ENCODE measurements at places on chromosomes 11 and 22.

GRCh38 chr11:28514391-28514790 is 406.2 kb downstream of the METTL15 start:
- no peak for DNase-seq

DNA sequence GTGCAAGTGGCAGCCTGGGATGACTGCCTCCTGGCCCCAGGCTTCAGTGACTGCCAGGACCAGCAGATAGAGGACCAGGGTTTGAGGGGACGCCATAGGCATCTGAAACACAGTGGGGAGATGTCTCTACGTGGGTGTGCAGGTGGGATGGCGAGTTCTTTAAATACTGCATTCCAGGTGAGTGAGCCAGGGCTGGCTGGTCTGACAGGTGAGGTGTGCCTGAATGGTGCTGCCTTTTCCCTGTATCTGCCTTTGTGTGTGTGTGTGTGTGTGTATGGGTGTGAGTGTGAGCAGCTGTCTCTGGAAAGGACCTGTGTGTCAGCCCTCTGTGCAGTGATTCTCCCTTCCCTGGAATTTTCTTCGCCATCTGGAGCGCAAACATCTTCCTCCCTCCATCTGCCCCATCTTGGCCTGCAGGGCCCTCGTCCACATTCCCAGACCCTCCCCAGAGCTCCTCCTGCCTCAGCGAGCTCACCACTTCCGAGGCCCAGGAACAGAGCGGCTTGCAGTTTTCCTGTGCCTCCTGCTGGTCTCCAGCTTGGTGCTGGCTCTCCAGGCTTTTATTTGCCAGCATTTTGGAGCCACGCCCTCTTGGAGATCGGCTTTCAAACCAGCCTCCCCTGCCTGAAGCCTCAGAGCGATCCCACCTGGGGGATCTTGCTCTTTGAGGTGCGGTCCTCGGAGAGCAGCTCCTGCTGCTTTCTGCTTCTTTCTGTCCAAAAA is at the start of gene GPHA2:
GPHA2 (minus strand) TSS at position 535 of the 723 bp plus-strand sequence; CDS start at position 102, 433 bp downstream.
- DNase-seq, result peak; percentile 23

DNA sequence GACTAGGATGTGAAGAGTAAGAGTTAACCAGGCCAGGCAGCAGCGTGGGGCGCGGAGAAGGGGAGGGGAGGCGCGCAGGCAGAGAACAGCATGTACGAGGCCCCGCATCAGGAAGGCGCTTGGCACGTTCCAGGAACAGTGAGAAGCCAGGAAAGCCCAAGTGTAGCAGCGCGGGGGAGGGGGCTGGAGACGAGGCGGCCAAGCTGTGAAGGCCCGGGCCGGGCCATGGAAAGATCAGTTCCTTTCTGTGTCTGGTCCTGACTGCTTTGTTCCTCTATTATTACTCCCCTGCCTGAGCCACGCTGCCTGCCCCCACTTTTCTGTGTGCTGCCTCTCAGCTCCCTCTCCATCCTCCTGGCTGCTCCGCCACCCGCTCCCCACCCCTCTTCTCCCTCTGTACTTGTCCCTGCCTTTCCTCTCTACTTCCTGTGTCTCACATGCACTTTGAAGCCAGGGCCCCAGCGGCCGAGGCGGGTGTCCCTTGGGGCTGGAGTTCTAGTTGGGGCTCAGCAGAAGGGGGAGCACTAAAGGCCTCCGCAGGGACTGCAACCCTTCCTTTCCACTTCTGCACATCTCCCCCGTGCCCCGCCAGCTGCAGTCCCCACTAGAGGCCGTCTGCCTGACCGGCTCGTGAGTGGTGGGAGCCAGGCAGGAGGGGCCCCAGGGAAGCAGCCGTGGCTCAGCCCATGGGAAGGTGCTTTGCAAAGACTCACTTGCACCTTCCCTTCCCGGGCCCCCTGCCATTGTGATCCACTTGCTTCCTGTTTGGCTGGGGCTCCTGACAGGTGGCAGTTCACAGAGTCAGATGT is 63.7 kb downstream of the PRDM11 start:
- DNase-seq, result peak; percentile 36

DNA sequence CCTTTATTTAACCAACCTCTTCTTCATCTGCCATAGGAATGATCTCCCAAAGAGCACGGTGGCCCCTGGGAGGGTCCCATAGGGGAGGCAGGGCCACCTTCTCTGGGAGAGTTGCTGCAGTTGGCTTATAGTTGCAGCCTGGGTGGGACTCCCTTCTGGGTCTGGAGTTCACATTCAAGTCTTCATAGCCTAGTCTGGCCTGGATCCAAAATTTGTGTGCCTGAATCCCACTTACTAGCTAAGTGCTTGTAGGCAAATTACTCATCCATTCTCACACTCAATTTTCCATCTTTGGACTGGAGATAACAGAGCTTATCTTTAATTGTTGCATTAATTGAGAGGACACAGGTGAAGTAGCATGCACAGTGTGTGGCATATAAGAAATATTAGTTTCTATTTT is 163.6 kb downstream of the GRIK4 start:
- no peak for DNase-seq

DNA sequence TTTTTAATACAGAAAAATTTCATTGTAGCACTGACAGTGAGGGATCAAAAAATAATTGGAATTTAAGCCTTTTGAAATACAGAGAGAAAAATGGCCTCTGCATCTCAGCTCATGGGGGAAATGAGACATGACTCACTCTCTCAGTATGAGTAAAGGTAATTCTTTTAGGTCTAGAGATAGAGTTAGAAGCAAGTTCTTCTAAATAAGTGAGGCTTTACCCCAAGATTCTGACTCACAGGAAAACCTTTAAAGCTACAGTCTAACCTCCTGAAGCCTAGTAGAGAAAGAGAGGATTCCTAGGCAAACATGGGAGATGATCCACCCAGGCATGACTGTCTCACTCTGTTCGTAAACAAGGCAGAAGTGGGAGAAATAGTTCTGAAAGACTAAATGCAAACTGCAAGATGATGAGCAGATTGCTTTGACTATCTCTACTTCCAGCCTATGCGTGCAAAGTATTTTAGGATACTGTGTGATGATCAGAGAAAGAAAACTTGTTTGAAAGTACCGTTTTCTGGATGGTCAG is 1003.3 kb upstream of the CCDC90B start:
- peak; percentile 65 for DNase-seq

DNA sequence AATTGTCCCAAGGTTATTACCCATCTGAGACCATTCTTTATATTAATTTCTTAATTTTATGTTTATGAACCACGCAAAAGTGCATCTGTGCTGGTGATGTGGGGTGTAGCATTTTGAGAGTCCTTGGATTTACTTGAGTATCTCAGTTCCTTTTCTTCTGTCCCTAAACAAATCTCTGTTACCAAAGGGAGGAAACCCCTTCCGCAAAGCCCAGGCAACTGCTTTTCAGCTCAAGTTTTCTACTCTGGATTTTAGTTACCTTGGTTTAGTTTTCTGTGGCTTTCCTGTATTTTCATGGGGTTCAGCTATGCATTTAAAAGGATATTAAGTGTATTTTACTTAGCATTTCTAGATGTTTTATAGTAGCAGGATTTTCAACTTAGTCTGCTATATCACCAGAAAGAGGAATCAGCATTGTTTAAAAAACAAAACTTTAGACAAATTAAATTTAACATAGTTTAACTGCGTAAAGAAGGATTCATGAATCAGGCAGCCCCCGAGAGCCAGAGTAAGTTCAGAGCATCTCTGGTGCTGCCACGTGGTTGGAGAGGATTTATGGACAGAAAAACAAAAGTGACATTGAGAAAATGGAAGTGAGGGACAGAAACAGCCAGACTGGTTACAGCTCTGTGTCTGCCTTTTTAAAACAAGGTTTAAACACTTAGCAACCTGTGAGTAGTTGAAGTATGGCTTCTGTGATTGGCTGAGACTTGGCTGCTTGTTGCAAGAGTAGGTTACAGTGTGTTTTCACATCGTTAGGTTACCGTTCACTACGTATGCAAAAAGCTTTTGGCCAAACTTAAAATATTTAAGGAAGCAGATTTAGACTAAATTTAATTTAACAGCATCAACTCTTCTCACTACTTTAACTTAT is 9.6 kb downstream of the ADM start:
- peak; percentile 54 for DNase-seq

DNA sequence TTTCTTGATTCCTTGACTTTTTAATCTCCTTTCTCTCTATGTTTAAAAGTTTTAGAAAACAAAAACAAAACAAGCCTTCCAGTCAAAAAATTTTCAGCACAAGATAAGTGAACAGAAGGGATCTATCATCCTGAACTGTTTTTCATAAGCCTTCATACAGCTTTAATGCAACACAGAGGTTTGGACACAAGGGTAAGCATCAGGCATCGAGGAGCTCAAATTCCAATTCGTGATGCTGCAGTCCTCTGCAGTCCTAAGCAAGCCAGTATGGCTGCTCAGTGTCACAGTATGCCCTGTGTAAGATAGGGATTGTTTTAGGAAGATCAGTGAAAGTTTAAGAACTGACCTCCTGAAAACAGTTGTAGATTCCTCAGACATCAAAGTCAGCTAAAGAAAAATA is 740.9 kb downstream of the NTM start:
- peak; percentile 46 for DNase-seq

DNA sequence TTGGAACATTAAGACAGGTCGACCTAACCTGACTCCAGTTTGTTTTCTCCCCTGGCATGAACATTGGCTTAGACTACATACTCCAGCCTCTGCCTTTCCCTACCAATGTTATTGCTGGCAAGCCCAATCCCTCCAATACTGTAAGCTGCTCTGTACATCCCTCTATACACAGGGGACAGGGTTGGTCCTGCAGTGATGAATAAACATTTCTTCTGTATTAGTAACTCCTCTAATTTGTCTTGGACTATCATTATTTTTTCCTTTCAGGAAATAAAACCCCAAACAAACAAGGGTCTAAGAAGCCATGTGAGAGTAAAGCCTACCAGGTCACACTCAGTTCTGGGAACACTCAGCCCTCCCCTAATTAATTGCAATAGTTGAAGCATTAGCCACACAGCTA is 35.1 kb upstream of the FJX1 start:
- DNase-seq, result peak; percentile 88

GRCh38 chr22:29912605-29913398 is 29.8 kb downstream of the MTMR3 start:
- peak; percentile 96 for DNase-seq

DNA sequence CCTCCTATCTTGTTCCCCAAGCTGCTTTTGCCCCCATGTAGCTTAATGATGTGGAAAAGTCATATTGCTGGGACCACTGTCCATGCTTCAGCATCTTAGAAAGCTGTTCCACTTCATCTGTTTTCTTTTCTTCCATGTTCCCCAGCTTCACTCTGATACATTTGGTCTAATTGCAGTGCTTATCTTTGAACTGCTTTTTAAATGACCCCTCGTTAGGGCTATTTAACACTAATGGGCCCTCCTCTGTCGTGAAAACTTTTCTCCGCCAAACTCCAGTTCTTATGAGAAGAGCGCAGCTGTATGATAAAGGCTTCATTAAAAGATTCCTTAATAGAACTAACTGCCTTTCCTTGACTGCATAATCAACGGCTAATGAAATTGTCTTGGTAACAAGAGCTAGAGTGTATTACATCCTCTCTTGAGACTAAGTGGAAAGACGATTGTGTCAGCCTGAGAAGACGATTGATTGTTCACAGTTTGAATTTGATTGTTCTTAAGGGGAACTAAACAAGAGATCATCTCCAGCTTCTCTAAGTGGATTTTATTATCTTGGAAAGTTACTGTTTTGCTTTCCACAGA is 165.0 kb upstream of the MTNR1B start:
- DNase-seq, result no peak

DNA sequence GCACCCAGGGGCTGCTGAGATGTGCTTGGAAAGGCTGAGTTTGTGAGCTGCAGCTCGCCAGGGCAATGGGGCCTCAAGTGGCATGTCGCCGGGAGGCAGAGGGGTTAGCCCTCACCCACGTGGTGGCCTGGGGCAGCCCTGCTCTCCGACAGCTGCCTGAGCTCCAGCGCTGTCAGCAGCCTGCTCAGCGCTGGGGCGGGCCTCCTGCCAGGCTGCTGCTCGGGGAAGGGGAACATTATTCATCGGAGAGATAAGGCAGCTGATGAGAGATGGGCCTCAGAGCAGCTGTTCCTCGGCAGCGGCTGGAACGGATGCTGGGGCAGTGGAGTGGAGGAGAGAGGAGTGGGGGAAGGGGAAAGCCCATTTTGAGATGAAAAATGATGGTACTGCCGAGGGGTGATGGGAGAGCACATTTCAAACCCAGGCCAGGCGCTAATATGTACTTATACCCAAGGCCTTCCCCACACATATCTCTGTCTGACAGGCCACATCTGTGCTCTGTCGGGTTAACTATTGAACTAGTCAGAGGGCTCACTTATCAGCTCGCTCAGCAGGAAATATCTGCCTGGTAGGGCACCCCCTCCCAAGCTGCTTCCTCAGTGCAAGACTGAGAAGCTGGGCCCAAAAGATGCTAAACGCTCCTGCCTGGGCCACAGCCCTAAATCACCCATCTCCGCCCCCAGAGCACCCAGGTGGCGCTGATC is 79.5 kb downstream of the TIMP3 start:
- DNase-seq, result peak; percentile 87

GRCh38 chr11:33701302-33702230 is 940 bp upstream of the C11orf91 start:
- DNase-seq, result peak; percentile 68

DNA sequence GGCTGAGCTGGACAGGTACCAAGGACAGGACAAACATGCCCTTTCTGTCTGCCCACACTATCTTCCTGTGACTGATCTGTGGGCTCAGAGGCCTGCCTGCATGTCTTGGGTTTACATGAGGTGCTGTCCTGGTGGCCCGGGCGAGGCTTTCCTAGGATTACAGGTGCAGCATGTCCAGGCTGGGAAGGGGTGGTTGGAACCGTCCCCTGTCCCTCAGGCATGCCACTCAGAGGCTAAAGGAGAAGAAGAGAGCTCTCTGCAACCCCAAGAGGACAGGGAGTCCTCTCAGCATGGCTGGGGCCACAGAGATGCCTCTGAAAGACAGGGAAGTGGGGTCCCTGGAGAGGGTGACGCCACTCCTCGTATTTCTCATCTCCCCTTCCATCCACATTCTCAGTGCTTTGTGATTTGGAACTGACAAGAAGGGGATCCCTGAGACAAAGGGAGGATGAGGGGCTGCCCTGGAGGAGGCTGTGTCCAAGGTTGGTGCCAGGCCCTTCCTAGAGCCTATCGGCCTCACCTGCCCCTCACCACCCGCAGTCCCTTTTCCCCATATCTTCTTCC is 64.6 kb upstream of the LMO1 start:
- DNase-seq, result no peak

GRCh38 chr22:44192098-44192815 is 11.5 kb downstream of the PARVG start:
- DNase-seq, result no peak

- DNase-seq, result no peak
These were observed 13.2 kb downstream of the TNNT3 start for GRCh38 chr11:1932681-1933080.

DNA sequence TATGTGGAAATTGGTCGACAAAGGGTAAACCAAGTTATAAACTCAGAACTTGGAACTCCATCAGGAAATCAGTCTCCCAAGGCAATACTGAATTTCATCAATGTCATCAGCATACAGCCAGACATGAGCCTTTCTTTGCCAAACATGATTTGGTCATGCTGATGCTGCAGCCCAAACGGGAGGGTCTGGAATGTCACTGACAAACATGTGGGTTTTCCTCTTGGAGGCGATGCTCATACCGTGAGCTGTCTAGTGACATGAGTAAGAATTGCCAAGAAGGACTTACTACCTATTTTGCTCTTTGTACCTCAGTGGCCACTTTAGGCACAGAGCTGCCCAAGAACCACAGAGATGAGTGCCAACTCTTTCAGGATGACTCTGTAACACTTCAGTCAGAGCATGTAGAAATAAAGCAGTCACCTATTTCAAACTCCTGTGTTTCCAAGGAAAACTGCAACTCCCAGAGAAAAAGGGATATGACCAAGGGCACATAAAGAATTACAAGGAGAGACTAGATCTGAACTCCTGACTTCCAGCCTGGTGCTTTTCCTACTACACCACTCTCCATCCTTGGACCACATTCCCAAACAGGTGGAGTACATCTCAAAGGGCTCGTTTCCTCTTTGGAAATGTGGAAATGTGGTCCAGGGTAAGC is 24.3 kb upstream of the MRGPRX2 start:
- DNase-seq, result peak; percentile 40
